ENCODE measurements at places on chromosomes 16 and 17. TPM values are rescaled to one million over a fixed set of nuclear protein-coding genes. Genes with fewer than 3 reads are reported as not detected.

C16orf90 gene
- total RNA-seq, result not detected

TEKT3 gene
- not detected for total RNA-seq

TAT gene
- total RNA-seq, result not detected

CRYM gene
- total RNA-seq, result not detected

GSG1L2 gene
- total RNA-seq, result not detected

PRSS27 gene
- 2.3 TPM for total RNA-seq

RPL38 gene
- 1,818 TPM for total RNA-seq

KRTAP4-5 gene
- total RNA-seq, result not detected

IRX5 gene
- total RNA-seq, result not detected

KIF19 gene
- not detected for total RNA-seq

RARA gene
- 40.2 TPM for total RNA-seq

DUSP3 gene
- total RNA-seq, result 24.8 TPM

DHX58 gene
- 31.1 TPM for total RNA-seq

GSDMA gene
- total RNA-seq, result 1.1 TPM

SERPINF2 gene
- 0.12 TPM for total RNA-seq

MEIOB gene
- 0.14 TPM for total RNA-seq

SLC13A2 gene
- total RNA-seq, result not detected

VWA3A gene
- total RNA-seq, result 0.18 TPM

HOXB9 gene
- total RNA-seq, result 2.5 TPM

KCNJ16 gene
- not detected for total RNA-seq

B9D1 gene
- total RNA-seq, result 7.8 TPM
